ENCODE measurements at places on chromosomes 2 and 18.

GRCh38 chr2:218002845-218003180 lies at the start of gene TNS1:
Gene TNS1 (minus strand): TSS chr2:218002995. CDS start chr2:218002872, 123 bp downstream.
- DNase-seq, result no peak

GRCh38 chr2:148979919-148980277 lies 58.6 kb upstream of the LYPD6B start:
- no peak for DNase-seq

- peak; percentile 10 for DNase-seq
Measured at GRCh38 chr2:112623913-112624777, 21.6 kb upstream of the SLC20A1 start.

- no peak for DNase-seq
Measured at GRCh38 chr2:219615036-219615435, 12.4 kb upstream of the SLC4A3 start.

GRCh38 chr2:96949701-96950350 lies 36.6 kb downstream of the FAM178B start:
- DNase-seq, result peak; percentile 69

GRCh38 chr18:74378179-74378682 lies 62.6 kb downstream of the C18orf63 start:
- no peak for DNase-seq

DNA sequence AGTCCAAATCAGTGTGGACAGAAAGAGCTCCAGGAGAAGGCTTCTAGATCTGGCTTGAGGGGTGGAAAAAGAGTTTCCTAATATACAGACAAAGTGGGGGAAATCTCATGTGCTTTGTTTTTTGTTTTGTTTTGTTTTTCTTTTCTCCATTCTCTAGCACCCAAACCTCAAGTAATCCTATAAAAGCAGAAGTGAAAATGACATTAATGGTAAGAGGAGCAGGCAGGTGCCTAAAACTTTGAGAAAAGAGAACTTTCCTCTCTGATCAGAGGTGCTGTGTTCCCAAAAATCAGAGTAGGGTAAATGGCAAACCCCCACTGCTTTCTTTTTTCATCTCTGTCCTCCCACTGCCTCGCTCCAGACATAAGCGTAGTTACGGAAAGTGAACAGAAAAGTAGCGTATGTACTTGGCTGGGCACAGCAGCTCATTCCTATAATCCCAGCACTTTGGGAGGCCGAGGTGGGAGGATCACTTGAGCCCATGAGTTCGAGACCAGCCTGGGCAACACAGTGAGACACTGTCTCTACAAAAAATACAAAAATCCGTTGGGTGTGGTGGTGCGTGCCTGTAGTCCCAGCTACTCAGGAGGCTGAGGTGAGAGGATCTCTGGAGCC lies 77.8 kb downstream of the FAM161A start:
- no peak for DNase-seq

- DNase-seq, result no peak
Measured at GRCh38 chr2:120624061-120624737, 111.5 kb upstream of the GLI2 start.

- DNase-seq, result no peak
Measured at GRCh38 chr2:105504459-105504858, 105.6 kb upstream of the FHL2 start.

DNA sequence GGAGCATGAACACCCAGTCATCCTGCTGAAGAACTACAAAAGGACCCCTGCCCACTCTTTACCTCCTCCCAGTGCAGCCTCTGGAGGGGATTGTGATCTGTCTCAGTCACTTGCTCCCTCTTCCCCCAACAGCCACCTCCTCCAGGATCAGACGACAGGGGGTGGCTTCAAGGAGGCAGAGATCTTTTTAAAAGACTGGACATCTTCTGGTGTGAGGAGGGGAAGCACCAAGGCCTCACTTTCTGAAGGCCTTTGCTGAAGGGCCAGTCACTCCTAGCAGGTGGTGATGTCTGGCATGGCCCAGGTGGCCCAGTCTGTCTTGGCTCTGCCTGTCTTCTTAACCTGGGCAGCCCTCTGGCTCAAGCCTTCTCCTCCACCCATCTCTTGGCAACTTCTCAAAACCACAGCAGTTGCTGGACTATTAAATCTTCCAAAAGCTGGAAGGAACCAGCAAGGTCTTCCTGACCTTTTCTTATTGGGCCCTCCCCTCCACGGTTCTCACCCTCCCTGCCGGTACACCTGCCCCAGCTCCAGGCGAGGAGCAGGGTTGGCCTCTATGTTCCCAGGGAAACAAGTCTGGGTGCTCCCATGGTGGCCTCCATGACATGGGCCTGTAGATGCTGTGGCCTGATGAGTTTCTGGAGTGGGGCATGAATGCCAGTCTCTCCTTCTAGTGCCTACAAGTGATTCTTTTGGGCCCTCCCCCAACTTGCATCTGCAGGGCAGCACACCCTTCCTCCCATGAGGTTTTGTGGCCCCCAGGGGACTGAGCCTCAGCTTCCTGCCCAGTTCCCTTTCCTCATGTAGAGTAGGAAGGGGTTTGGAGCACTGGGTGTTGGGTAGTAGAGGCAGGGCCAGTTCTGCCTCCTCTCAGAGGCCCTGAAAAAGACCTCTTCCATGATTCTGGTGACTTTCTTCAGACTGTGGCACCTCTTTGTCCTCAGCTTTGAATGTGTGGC lies 5.0 kb upstream of the ATP6V1B1 start:
- no peak for DNase-seq

- no peak for DNase-seq
Measured at GRCh38 chr2:10599089-10599488, 90.7 kb downstream of the NOL10 start.

DNA sequence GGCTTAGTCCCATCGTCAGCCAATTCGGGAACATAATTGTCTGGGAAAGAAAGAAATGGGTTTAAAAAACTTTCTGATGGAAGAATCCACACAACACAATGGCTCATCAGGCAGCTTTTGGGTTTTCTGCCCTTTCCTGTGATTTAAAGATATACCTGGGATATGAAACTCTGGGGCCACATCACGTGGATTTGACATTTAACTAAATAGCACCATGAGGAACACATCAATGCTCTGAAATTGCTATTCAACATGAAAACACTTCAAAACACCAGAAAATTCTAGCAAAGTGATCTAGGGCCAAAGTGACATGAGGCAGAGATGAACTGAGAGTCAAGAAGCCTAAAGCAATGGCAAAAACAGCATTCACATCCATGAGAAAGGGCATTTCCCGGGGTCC lies 237.5 kb upstream of the PXDN start:
- no peak for DNase-seq

DNA sequence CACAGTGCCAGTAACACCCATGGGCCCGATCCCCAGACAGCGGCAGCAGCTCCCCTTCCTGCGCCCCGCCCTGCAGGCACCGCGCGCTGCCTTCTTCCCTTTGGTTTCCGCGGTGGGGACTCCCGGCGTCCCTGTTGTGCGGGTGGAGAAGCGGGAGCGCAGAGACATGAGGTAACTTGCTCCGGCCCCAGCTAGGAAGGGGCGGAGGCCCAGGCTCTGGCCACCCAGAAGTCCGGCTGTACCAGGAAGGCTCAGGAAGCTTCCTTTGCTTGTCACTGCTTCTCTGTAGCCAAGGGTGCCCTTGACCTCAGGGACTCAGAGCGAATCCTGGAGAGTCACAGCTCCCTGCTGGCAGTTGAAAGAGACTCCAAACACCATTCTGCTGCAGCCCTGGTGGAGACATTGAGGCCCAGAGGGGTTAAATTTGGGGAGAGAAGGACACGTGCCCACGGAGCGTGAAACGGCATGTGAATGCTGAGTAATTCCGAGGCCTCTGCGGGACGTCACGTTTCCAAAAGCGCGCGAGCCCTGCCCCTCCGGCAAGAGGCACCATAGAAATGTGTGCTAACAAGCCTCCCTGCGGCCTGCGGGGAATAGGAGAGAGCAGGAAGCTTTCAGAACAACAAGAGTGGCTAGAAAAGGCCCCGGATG lies 6.7 kb upstream of the ADCY3 start:
- DNase-seq, result no peak

DNA sequence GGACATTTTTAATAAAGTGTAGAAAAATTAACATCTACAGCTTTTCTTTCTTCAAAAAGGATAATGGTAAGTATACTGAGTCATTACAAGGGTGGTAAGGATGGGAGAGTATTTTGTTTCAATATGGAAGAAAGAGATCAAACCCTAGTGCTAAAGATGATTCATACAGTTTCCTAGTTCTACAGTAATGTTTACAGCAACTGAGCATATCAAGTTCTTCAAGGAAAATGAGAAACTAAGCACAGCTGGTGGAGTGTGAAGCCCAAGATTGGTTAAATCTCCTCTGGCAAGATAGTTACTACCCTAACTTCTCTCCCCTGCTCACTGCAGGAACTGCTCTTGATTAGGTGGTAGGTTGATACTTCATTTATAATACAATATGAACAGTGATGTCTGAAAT lies 467.5 kb downstream of the XIRP2 start:
- DNase-seq, result no peak

- peak; percentile 25 for DNase-seq
Measured at GRCh38 chr2:121567957-121568409, 37.3 kb downstream of the RNU4ATAC start.

- no peak for DNase-seq
Measured at GRCh38 chr2:187158452-187158851, 289.6 kb downstream of the CALCRL start.

- no peak for DNase-seq
Measured at GRCh38 chr2:205748639-205749038, 66.3 kb downstream of the NRP2 start.

- no peak for DNase-seq
Measured at GRCh38 chr18:23226930-23227725, 91.8 kb downstream of the CABLES1 start.

Measured in head of caudate nucleus (tissue), 42 donors.